Cortex of kidney (tissue), 1 donor: ENCODE measurements at places on chromosomes 6 and 20.

DNA sequence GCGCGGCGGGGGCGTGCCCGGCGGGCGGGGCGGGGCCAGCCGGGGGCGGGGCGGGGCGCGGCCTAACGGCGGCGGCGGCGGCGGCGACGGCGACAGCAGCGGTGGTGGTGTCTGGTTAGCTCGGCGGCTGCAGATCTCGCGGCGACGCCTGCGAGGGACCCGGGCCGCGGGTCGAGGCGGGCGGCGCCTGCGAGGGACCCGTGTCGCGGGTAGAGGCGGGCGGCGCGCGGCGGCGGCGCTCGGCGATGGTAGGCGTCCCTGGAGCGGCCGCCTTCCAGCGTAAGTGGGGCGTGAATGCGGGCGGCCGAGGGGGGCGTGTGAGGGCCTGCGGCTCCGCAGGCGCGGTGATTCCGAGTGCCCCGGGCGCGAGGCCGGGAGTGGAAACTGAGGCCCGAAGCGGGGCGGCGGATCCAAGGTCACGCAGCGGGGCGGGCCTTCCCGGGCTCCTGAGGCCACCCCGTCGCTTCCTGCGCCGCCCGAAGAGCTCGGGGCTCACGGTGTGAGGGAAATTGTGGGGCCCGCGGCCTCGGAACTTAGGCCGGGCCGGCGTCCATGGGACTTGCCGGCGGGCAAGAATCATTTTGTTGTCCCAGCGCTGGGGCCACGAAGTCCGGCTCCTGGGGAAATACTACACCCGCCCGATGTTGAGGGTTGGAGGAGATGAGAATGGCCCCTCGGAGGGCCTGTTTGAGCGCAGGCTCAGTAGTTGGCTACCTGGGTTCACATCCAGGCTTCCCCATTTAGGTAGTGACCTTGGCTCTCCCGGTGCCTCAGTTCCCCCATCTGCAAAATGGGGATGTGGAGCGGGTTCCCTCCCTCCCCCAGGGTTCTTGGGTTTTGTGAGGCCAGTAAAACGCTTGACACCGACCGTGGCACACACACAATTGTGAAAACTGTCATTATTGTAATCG, at the start of gene CBFA2T2:
TSS of gene CBFA2T2 (plus strand) at position 74 of the 911 bp plus-strand sequence. CDS start at position 246, 172 bp downstream.
- no peak for DNase-seq

DNA sequence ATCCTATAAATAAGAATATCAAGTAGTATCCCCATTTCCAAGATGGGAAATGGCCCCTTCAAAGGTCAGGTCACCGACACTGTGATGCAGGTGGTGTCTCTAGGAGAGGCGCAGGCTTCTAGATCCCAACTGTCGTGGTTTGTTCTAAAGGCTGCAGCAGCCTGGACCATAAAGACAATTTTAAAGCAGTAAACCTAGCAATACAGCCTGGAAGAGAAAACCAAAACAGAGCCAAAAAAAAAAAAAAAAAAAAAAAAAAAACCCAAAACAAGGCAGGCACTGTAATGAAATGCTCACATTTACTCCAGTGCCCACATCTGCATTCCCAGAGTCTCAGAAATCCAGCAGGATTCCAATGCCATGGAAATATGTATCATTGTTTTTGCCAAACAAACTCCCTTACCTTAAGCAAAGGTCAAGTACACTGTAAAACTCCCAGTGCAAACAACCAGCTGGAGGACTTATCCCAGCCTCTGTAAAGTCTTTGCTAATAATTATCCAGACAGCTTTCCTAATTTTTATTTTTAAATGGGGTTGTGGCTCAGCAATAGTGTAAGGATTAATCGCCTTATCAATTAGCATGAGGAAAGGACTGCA, 98.2 kb downstream of the PSMG4 start:
- DNase-seq: no peak

DNA sequence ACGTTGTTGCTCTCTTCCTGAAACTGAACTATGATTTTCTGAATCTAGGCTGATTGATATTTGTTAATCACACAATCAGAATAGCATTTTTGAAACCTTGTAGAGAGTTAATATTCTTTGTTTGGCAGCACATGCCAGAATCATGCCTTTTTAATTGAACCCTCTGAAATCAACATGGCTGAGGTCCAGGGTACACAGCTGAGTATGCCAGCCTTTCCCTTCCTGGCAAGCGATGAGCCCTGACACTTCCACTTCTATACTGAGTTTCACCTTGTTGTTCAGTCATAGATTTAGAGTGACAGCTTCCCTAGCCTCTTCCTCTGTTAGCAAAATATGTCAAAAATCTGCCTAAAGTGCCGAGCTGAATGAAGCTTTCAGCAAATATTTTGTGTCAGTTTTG, 6.8 kb downstream of the HDDC2 start:
- DNase-seq: no peak

GRCh38 chr6:4943716-4944115, 60.1 kb downstream of the RPP40 start:
- no peak for DNase-seq

- DNase-seq: no peak
These were observed 281.9 kb downstream of the PKHD1 start for GRCh38 chr6:51805517-51805916.

DNA sequence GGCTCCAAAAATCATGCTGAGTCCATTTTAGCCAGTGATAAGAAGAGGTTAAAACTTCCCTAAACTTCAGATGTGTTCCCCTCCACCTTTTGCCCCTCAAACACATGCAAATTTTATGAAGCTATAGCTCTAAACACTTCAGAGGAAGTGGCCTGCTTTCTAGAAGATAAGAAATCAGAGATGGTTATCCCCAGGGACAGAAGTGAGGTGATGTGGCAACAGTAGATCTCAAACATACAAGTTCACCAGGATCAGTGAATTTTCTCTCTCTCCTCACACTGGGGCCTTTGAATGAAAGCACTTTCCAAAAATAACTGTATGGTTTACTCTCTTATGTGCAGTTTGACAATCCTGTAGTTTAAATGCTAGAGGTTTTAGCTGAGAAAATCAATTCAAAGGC, 332.0 kb downstream of the BTBD9 start:
- DNase-seq: no peak

DNA sequence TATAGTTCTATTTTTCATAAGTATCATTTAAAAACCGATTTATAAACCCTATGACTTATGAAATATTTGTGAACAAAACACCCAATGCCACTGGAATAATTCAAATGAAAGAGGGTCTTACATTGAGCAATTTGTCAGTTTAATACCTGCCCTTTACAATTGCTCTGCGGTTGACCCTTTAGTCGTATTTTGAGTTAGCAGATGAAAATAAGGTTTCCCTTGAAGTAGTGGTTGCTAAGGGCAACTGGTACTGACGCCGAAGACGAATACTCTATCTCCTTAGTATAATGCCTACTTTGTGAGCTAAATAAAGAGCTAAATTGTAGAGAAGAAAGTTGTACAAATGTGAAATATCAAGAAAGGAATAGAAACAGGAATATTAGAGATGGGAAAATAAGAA, 69.4 kb downstream of the KCNQ5 start:
- DNase-seq: no peak

- DNase-seq: no peak
These were observed 93.0 kb downstream of the ADTRP start for GRCh38 chr6:11685481-11686093.

DNA sequence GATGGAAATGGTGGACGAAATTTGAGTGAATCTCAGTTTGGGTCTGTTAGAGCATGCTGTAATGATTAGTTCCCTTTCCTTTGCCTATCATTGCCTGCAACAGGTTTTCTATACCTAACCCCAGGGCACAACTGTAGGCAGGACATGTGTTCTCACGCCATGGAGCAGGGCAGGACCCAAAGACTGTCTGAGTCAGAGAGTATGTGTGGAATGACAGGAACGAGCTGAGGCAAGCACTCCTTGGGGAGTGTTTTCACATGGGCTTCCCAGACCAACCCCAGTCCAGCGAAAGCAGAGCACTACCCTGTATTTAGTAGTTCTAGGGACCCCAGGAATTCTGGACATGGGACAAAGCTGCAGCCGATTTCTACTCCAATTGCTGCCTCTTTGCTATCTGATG, 234.2 kb downstream of the HACE1 start:
- no peak for DNase-seq

DNA sequence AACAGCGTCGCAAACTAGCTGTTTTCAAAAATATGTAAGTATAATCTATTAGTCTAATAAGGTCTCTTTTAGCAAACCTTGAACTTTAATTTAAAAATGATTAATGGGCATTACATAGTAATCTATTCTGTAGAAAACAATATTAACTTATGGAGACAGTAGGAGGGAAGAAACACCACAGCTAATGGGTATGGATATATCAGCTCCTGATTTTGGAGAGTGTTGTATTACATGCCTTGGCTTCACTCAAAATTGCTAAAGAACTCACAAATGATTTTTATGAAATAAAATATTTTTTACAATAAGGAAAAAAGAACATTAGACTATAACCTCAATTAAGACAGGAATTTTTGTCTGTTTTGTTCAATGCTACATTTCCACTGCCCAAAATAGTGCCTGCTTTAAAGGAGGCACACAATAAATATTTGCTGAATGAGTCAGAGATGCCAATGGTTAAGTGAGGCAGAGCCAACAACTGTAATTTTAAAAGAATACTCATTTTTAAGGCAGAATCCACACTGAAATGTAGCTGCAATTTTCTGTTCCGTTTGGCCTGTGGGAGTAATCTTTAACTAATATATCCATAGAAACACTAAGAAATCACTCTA, 15.7 kb downstream of the ATG5 start:
- no peak for DNase-seq

DNA sequence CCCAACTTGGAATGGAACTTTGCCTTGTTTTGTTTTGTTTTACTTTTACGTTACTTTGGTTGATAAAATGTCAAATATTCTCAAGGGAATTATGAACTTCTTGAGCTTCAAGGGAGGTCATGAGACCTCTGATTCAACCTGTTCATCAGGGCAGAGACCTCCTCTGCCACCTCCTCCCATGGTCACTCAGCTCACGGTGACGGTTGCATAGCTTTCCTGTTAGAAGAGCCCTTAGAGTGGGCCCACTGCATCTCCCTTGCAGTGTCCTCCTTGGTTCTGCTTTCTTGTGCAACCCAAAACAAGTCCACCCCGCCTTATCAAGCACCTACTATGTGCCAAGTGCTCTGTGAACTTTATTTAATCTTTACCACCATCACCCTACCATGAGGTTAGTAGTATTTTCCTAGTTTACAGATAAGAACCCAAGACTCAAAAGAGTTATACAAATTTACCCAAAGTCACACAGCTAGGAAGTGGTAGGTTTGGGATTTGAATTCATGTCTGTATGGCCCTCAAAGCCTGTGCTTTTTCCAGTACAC, 15.5 kb downstream of the TM9SF4 start:
- DNase-seq: no peak

DNA sequence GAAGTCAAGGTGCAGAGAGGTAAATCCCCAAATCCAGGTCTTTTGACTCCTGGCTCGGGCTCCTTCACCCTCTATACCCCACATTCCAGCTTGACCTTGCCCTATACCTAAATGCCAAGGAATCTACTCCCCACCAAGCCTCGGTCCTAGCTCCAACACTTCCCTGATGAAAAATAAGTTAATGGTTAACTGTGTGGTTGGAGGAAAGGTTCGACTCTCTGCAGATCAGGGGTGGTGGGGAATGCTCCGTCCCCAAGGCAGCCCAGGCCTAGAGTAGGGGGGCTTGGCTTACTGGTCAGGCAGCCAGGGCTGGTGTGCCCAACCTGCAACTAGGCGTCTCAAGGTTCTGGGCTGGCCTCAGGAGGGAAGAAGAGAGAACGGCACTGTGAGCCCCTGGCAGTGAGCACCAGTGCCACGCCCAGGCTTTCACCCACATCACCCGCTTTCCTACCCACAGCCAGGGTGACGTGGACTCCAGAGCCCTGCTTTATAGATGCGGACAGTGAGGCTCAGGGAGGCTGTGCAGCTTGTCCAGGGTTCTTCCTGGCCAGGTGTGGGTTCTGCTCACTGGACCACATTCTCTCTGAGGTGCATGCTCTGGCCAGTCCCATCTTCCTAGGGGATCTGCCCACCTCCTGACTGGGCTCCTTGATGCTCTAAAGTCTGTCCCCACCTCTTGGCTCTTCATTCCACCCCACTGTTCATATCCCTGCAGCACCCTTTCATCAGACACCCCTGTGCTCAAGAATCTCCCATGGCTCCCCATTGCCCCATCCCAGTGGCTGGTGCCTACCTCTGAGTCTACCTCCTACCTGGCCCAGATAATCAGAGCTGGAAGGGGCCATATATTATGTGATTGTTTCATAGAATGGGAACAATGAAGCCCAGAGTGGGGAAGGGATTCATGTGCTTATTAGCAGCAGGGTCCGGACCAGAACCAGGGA, 8.2 kb downstream of the SPDEF start:
- DNase-seq: no peak

DNA sequence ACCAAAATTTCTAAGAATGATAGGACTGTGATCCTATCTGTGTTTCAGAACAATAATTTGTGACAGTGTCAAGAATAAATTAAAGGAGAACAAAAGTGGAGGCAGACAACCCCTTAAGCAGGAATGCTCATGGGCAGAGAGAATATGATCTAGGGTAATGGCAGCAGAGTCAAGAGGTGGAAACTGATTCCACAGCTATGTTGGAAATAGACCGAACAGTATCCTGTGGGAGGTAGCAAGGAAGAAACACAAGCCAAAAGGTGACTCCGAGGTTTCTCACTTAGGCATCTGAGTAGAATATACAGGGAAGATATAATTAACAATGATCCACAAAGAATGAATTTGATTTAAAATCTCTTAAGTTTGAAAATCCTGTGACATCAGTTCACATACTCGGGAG, 100.5 kb downstream of the NRSN1 start:
- DNase-seq: no peak

- no peak for DNase-seq
These were observed 302.1 kb downstream of the ZNF217 start for GRCh38 chr20:53291548-53291947.

GRCh38 chr20:17648791-17649730, 33.0 kb downstream of the RRBP1 start:
- DNase-seq: no peak

DNA sequence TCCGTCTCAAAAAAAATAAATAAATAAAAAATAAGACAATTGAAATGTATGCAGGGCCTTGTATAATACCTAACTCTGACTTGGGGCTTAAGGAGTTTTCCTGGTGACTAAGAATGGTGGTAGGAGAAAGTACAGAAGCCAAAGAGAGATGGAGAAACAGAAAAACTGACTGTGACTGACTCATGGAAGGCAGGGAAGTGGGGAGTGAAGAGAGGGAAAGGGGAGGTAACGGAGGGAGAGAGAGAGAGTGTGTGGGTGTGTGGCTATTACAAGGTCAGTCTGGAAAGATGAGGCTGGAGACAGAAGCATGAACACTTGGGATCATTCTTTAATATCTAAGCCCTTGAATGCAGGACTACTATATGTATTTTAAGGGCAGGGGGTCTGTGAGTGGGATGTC, 38.5 kb downstream of the SNRNP48 start:
- no peak for DNase-seq

DNA sequence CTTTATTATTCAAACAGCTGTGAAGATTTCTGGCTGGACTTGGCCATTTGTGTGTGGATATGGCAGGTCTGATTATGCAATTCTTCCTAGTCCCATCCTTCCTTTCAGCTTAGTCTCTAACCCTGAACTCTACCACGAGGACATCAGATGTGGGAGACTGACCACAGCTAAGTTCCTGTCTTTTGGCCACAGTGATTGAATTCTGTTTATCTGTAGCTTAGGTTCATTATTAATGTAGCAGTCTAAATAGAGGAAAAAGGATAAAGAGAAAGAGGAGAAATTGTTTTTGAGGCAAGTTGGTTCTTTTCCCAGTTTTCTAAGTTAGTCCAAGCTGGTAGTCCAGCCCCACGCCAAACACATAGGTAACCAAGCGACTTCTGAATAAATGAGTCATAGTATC, 598.9 kb downstream of the RFPL4B start:
- DNase-seq: no peak

- DNase-seq: no peak
These were observed 148.3 kb upstream of the RIN2 start for GRCh38 chr20:19609642-19610223.
